ENCODE measurements at places on chromosomes 13 and 19.

DNA sequence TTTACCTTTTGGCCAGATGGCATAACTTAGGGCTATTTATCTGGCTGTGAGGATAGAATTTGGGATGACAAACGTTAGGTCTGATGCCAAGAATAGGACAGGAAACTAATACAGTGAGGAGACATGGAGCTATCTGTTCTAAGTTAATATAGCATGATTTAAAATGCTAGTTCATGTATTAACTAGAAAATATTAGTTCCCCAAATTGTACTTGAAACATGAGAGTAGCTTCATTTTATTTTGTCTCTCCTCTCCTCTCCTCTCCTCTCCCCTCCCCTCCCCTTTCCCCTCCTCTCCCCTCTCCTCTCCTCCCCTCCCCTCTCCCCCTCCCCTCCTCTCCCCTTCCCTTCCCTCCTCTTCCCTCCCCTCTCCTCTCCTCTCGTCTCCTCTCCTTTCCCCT lies 101.1 kb upstream of the MYO16 start:
- no peak for DNase-seq

DNA sequence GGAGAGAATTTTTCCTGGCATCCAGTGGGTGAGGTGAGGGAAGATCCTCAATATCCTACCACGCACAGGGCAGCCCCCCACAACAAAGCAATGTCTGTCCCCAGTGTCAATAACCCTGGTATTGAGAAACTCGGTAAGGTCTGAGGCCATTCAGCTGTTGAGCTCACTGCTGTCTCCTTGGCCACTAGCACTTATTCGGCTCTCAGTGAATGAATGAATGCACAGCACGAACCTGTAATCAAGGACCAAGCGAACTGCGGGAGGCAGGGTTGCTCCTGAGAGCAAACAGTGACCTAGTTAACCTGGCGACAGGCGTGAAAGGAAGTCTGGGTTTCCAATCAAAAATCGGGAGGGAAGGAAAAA lies 640 bp downstream of the ZSCAN5A start:
- DNase-seq: no peak

- no peak for DNase-seq
Measured at GRCh38 chr13:47499358-47500150, 501.5 kb downstream of the SUCLA2 start.

- no peak for DNase-seq
Measured at GRCh38 chr13:29696606-29697005, 101.1 kb upstream of the SLC7A1 start.

DNA sequence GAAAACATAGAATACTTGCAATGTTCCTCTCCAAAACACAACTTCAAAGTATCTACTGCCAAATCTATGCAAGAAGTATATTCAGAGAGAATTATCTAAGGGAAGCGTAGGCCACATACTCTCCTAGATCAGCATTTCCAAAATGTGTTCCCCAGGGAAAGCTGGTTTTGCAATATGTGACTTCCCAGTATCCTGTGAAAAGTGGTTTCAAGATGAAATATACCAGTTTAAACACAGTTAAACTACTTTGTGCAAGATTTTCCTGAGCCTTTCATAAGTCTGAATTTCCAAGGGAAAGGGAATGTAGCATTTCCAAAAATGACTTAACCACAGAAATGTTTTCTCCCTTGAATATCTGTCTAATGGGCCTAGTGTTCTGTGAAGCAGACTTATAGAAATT lies 7.6 kb downstream of the STARD13 start:
- no peak for DNase-seq

Data from activated CD4-positive, alpha-beta T cell treated with anti-CD3 and anti-CD28 coated beads, Interleukin-2, Interleukin-4, amounts not matched to agents 100 ng/mL and 50 ng/mL, durations not matched to agents 16 hours and 8 hours (primary cell).